Hematopoietic multipotent progenitor cell treated with erythropoietin and hydrocortisone succinate and interleukin-3 and kit ligand, for 4 days (in vitro differentiated cells): ENCODE measurements at places on chromosomes 6 and 20.

DNA sequence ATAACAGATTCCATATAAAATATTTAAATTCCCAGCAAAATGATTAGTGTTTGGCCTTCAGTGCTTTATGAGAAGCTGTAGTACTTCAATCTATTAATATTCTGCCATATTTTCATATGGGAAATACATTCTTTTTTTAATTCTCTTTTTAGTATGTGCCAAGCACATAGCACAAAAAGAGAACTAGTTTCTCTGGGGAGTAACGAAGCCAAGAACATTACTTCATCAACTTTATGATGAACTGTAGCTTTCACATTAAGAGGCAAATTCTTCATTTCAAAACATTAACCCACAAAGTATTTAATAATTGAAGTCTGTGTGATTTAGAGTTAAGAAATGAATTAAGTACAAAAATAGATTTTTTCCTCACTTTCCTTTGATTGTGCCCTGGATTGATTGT is 281.0 kb upstream of the EYS start:
- no peak for DNase-seq

DNA sequence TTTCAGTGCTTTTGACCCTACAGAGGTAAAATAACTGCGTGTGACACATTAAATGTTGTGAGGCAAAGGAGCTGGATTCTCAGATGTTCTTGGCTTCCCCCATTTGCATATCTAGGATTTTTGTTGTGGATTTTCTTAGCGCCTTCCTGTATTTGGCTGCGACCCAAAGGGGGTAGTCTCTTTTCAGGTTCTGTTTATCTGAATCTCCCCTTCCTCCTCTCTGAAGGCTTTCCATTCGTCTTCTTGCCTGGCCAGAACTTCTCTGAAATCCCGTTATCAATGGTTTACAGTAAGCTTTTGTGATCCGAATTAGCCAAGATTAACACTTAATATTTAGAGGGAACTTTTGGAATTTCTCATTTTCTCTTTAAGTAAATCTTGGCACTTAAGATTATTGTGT is 60.8 kb downstream of the ADGRB3 start:
- no peak for DNase-seq

- no peak for DNase-seq
These were observed 874 bp downstream of the ZBTB46 start for GRCh38 chr20:63829945-63830835.

DNA sequence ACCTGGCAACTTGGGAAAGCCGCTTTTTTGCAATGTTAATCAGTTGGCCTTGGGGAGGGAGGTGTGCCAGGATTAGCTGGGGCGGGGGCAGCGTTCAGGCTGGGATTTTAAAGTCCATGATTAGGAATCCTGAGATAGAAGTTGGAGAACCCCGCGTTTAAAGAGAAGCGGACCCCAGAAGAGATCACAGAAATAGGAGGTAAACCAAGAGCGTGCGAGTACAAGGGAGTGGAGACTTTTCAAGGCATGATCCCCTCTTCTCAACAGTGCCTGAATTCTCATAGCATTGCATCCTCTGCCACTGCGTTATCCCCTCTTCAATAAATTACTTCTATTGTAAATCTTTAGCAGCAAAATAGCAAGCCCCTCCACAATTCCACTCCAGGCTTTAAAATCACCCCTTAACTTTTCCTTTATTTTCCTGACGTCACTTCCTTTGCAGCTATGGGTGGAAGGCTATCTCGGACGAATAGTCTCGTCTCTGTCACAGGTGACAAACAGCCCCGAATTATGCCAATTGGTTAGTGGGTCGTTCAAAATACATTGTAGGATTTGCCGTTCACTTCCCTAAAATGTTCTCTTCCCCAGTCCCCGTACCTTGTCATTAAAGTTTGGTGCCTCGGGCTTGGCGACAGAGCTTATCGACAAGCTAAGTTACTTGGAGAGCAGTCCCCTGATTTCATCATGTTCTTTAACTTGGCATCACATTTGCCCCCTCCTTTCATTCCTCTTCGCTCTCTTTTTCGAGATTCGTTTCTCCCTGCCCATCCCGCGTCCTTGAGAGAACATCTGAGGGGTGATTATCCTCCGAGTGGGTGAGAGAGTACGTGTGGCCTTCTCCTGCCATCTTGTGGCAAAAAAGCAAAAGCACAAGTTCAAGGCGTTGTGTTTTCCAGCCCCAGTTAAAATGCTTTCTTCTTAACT is 17.1 kb downstream of the OR2B2 start:
- DNase-seq, result peak; percentile 96

DNA sequence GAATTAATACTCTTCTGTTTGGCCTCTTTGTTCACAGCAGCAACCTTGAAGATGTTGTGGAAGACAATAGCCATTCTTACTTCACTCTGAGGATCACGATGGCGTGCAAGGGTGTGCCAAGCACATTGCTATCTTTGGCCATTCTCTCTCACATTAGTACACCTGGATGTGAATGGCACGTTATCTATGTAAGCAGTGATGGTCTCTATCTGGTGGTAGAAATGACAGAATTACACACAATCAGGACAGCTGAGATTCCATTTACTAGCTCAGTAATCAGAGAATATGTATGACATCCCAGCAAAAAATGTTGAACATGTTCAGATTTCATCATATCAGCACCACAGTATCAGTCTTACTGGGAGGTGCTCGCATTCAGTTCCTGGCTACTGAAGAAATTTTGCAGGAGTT is 116.2 kb downstream of the LCA5 start:
- no peak for DNase-seq

GRCh38 chr6:72984981-72985665 is 240.2 kb downstream of the KHDC1L start:
- DNase-seq, result peak; percentile 12

DNA sequence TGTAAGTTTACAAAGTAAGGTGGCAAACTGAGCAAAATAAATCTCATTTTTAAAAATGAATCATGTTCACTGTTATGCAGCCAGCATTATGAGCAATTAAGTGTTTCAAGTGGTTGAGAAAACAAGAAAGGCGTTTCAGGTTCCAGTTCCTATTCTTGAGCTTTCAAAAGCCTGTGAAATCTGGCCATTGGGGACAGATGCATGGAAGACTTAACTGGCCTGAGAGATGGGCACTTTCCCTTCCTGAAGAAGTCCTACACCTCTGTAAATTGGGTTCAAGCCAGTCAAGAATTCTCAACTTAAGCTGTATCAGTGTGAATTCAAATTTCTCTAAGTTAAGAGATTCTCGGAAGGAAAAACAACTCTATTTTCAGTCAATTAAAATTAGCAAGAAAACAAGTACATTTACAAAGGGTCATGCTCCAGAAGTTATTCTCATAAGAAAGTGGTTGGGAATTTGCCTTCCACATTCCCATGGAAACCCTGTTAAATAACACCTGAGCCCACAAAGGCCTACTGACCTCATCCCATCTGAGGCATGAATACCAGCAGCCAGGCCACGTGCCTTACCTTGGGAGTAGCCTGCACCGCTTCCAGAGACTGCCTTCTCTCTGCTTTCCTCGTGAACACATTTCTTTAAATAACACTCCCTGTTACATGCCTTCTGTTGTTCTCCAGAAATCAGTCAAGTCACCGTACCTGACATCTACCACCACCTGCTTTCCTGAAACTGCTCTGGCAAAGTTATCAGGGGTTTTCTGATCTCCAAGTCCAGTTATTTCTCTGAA is 19.4 kb downstream of the MAP3K5 start:
- DNase-seq, result no peak

DNA sequence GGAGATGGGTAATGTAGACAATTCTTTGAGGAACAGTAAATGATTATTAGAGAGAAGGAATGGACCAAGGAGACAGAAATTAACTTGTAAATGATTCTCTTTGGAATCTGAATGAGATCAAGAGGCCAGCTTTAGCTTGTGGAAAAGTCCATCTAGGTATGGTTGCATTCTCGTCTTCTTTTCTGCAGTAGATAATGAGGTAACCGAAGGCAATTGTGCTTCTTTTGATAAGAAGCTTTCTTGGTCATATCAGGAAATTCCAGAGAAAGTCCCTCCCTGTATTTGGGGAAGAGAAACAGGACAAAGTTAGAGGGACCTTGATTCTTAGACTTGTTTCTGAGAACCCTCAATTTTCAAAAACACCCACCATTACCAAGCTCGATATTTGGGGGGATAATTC is 109.1 kb upstream of the PRSS16 start:
- peak; percentile 68 for DNase-seq

DNA sequence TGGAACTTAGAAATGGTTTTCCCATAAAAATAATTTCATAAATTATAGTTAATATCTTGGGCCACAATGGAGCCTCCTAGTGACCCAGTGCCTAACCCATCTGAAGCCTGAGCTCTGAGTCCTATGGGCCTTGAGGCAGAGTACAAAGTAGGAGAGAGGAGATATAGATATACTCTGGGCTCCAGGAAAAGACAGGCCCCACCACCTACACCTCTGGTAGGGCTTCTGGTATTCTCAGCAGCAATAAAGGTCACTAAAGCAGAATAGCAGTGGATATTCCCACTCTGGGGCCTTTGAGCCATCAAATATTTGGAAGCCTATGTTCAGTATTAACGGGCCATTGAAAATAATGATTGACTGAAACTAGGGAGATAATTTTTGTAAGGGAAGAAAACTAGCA is 24.1 kb downstream of the CYP39A1 start:
- no peak for DNase-seq

DNA sequence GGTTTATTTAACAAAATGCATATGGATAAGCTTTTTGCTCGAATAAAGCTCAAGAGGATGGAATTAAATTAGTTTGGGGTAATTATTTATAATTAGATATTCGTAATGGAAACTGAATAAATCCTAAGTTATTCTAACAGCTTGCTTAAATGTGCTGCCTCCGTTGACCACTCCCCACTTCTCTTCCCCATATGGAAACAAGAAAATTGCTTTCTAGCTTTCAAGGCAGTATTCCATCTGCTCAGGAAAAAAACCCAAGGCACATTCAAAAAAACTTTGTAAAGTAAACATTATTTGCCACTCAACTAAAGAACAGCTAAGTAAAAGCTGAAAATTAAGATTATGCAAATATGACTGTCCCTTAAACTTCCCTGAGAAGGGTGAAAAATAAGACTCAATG is 369.2 kb downstream of the HAO1 start:
- DNase-seq, result no peak

GRCh38 chr6:107491138-107491609 is 1.3 kb downstream of the SOBP start:
- peak; percentile 31 for DNase-seq
